Activated T-helper 9 cell treated with anti-CD3 and anti-CD28 coated beads, Interleukin-2, amount 50 U/mL, for 16 hours (primary cell): ENCODE measurements at places on chromosomes 6 and 20.

DNA sequence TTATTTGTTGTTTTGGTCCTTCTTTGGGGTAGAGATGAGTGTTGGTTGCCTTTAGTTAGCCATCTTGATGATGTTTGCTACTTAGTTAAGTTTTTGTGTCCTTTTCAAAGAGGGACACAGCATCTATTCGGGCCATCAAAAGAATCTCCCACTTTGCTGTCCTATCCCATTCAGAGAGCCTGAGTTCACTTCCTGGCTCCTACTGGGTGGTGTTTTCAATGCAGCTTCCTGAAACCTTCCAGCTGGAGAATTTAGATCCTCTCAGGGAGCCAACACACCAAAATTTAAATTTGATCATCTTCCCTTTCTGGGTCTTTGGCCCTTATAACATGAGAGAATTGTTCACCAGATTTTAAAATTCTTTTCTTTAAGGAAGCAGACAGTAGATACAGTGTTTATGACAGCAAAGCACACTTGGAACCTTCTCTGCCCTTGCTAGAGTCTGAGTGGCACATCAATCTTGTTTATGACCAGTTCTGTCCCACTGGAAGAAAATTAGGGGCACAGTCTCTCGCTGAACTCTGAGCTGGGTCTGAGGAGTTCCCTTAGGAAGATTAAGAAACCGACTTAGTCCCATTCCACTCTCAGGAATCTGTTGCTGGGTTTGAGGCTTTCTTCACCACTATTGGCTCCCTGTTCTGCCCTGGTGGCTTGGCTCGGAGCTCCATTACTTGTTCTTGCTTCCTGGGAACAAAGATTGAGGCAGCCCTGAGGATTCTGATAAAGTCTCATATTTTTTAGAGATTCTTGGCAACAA, 115.5 kb downstream of the CCDC170 start:
- no peak for DNase-seq

GRCh38 chr6:41720783-41721182, 14.6 kb downstream of the TFEB start:
- no peak for DNase-seq

DNA sequence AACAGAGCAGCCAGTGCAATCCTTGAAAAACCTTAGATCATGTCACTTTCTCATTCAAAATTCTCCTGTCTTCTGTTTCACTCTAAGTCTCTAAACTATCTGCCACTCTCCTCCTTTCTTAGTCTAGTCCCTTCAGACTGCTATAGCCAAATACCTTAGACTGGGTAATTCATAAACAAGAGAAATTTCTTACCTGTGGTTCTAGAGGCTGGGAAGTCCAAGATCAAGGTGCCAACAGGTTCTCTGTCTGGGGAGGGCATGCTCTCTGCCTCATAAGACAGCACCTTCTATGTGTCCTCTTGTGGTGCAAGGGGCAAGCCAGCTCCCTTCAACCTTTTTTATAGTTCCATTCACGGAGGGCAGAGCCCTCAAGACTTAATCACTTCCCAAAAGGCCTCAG, 156.3 kb downstream of the MTFR2 start:
- no peak for DNase-seq

GRCh38 chr6:159633196-159633595, 59.8 kb downstream of the SOD2 start:
- DNase-seq, result no peak

GRCh38 chr20:58449681-58450221, 60.7 kb downstream of the VAPB start:
- no peak for DNase-seq

DNA sequence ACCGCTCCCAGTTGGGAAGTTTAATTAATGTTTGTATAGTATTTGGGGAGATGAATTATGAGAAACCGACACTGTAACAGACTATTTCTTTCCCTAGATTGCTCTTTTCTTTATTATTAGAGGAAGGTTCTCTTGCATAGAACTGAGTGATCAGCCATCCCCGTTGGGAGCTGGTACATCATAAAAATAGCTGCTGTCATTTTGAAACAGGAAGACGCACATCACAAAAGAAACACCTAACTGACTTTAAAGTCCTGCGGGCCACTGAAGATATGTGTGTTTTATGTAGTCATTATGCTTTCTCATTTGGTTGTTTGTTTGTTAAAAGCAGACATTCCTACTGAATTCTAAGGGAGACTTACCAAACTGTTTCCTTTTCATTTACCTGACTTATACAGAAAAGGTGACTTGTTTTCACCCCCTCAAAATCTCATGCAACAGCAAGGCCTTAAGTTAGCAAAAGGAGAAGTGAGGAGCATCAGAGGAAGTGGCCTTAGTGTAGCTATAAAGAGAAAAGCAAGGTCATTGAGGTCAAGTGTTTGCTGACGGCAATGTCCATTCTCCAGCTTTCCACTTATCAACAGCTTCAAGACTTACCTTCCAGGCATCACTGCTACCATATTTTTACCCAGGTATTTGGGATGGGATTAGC, 91.0 kb downstream of the PKHD1 start:
- DNase-seq, result no peak

DNA sequence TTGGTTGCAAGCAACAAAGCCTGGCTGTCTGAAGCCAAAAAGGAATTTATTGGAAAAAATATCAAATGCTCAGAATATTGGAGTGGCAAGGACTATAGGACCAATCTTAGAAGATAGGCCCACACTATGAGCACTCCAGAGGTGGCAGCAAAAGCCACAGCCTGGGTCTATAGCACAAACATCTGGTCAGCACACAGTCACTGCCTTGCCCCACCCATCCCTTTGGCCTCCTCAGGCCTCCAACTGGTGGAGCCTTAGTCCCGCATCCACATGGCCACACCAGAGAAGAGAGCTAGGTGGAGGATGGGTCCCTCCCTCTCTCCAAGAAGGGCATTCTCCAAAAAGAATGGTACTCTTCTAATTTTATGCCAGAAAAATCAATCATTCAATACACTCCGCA, 14.0 kb downstream of the NUDT3 start:
- no peak for DNase-seq

GRCh38 chr6:105783333-105783935, 302.7 kb upstream of the PRDM1 start:
- no peak for DNase-seq

GRCh38 chr6:16374461-16375200, 136.2 kb downstream of the GMPR start:
- no peak for DNase-seq

DNA sequence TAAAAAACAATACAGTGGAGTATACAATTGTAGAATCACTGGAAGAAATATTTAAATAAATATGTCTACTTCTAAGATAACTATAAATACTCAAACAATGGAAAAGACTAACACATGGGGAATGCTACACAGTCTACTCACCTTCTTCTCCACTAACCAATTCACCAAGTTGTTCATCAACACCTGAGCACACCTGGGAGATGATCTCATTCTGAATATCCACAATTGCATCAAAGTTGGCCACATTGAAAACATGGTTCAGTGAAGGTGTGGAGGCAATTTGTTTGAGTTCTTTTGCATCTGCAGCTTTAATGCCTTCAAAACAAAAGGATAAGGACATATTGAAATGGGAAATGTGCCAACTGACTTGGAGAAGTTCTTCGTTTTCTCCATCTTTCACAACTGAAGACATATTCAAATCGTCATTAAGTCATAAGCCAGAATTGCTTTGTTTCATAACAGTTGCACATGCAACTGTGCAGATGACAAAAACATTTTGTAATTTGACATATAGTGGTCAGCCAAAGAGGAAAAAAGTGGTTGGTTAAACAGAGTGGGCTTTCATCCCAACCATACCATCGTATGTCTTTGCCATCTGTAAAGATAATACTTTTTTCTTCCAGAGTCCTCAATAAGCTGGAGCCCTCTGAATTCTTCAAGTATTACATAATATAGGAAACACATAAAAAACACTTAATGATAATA, 17.5 kb downstream of the COL12A1 start:
- DNase-seq, result no peak

DNA sequence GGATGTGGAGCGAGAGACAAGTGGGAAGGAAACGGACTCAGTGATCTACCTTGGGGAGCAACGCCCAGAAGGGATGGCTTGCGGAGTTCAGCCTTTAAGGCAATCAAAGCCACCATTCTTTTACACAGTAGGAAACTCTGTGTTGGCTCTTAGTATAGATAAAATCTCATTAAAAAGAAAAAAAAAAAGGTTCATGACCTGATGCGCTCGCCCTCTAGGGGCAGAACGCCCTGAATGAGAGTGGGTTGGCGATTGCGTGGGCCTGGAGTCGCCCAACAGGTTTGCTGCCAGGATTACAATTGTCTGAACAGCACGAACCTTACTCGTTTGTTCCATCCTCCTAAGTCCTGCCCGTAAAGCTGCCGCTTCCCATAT, 1.2 kb downstream of the TPD52L1 start:
- no peak for DNase-seq

DNA sequence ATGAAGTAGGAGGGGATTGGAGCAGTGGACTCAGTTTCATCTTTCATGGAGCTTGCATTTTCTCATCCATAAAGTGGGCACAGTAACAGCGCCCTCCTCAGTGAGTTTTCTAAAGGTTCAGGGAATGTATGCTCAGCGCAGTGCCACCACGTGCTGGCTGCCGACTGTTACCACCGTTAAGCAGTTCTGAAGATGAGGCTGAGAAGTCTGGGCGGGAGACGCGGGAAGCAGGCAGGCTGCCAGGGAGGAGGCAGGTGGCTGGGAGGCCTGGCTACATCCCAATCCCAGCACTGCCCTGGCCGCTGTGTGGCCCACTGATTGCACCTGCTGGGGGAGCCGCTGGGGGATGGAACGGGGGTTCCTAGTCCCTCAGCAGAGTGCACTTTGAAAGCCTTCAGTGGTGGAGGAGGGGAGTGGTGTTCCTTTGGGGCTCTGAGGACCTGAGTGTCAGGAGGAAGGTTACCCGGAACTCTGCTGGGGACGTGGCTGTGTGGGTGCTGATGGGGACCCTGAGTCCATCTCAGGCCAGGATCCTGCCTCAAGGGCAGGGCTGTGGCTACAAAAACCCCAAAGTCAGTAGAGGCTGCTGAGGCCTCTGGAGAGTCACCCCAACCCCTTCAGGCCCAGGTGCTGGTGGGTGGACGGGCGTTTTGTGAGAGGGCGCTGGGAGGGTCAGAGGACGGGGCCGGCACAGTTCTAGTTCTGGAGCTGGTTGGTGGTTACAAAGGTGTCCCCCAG, 28.0 kb upstream of the PHACTR3 start:
- DNase-seq, result no peak

DNA sequence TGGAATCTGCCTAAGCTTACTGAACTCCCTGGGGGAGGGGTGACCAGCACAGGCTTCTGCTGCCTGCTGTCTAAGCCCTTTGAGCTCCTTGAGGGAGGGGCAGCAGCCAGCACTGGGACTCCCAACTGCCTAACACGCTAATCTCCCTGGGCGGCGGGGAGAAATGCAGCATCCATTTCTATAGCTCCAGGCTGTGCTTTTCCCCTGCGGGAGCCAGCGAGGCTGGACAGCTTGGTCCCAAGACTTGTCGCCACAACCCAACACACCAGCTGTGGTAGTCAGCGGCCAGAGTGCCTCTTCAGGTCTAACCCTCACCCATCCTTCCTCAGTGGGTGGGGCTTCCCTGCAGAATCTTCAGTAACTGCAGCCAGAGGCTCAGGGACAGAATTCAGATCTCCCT, 64.6 kb downstream of the VGLL2 start:
- DNase-seq, result no peak

DNA sequence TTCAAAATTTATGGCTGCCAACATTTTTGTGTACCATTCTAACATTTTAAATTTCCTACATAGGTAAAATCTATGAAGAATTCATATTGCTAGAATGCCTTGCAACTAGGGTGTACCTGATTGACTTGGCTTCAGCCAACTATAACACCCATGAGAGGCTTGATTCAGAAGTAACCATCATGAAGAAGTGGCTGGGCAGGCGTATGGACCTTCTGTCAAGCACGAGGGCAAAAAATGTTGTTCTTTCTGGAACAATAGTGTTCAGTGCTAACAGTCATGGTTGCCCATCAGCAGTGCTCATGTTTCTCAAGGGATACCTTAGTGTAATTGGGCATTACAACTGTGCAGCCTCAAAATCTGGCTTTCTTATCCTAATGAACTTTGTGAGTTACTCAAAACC, 42.9 kb downstream of the ID4 start:
- no peak for DNase-seq

GRCh38 chr6:28673787-28674671, 148.3 kb downstream of the GPX5 start:
- DNase-seq, result no peak

DNA sequence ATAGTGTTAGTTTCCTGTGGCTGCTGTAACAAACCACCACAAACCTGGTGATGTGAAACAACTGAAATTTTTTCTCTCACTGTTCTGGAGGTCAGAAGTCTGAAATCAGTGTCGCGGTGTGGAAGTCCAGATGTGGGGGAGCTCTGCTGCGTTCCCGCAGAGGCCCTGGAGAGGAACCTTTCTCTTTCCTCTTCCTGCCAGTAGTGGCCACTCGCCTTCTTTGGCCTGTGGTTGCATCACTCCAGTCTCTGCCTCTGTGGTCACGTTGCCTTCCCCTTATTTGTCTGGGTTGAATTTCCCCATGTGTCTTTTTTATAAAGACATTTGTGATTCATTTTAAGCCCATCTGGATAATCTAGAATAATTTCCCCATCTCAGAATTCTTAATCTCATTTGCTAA, 295.5 kb upstream of the FLRT3 start:
- DNase-seq, result no peak

DNA sequence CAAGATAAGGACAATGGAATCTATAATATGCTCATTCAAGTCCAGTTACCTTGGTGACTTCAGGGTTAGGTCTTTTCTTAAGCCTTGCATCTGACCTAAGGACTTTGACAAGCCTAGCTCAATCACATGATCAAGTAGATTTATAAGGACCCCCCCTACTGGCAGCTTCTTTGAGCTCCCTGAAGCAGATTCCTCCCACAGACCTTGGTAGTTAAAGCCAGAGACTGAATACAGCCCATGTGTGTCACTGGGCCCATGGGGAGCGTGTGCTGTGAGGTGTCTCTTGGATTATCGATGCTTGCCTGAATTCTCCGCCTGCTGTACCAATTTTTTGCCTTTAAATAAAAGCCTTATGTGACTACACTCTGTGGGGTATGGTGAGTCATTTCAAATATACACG, 372.7 kb upstream of the RGS17 start:
- no peak for DNase-seq

GRCh38 chr20:49482621-49483017, at the start of gene KCNB1:
Gene KCNB1, minus strand, starts transcription at chr20:49482668. Its CDS starts 188 bp downstream, at chr20:49482480.
- peak; percentile 6 for DNase-seq

DNA sequence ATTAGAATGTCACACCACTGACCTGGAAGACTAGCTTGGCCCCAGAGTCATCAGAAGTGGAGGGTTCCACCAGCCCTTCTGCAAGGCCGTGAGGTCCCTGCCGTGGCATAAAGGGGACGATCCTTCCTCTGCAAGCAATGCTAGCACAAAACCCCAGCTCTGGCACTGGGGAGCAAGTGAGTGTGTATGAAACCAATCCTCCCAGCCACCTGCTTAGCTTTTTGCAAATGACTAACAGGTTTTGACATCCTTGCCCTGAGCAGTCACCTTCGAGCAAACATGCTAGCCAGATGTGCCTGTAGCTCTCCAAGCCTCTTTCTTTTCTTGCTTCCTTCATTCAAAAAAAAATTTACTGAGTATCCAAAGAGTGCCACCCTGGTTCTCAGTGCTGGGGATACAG, 8.6 kb downstream of the SULF2 start:
- no peak for DNase-seq
